Kasumi-1 (cell line): ENCODE measurements at places on chromosomes 12 and 14.
A peak's percentile ranks its signal among the peaks of the same experiment; 100 is the strongest.

- DNase-seq: no peak
These were observed 272.0 kb downstream of the AKAP6 start for GRCh38 chr14:32601069-32601468.

GRCh38 chr12:31337952-31338351 lies 12.0 kb upstream of the SINHCAF start:
- no peak for DNase-seq

- no peak for DNase-seq
These were observed 97.1 kb downstream of the PRIMA1 start for GRCh38 chr14:93691042-93691780.

- DNase-seq: peak; percentile 85
These were observed 17.7 kb downstream of the RIN3 start for GRCh38 chr14:92531106-92531873.

DNA sequence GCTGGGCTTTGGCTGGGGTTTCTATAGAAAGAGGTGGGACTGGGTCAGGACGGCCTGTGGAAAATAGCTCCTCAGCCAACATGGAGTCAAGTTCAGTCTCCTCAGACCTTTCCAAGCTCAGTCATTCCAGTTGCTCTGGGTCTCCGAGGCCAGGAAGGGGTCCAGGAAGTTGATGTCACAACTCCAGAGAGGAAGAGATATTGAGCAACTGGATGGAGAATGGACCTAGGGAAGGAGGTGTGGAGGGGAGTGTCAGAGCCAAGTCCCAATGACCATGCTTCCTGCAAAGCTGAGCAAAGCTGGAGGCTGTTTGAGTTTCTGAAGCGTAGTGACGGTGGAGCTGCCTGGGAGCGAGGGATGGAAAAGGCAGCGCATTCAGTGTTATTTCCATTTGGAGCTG lies 86.1 kb downstream of the SLC24A4 start:
- DNase-seq: no peak

DNA sequence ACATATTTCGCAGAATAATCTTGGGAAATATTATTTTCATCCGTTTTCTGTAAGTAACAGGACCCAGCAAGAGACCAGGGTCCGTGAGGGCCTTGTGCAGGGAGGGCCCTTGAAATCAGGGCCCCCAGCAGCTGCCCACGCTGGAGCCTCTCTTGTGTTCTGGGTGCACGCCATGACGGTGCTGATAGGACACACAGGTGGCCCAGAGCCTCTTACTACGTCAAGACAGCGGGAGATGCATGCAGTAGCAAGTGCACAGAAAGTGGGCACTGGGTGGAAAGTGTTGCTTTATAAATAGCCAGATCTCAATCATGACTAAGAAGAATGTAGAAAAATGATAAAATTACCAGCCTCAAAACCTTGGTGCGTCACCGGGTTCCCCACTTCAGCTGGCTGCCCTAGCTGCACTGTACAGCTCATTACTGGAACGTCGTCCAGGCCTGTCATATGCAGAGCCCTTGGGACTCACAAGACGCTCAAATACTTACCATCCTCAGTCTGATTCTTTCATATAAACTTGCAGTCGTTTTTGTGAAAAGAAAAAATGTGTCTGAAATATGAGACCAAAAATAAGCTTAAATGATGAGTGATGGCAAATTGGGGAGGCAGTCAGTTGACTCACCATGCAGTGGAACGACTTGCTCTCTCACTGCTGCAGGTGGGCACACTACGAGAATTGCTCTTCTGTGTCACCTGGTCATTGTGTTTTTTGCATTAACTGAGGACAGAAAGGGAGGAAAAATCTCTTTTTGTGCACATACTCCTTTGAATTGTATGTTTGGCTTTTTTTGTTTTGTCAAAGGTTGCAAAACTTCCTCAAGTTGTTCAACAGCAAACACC lies 68.2 kb downstream of the DDX51 start:
- no peak for DNase-seq

- DNase-seq: no peak
These were observed 2.7 kb upstream of the ASPG start for GRCh38 chr14:104082807-104083206.

- no peak for DNase-seq
These were observed 28.5 kb downstream of the TMCC3 start for GRCh38 chr12:94621662-94622359.

DNA sequence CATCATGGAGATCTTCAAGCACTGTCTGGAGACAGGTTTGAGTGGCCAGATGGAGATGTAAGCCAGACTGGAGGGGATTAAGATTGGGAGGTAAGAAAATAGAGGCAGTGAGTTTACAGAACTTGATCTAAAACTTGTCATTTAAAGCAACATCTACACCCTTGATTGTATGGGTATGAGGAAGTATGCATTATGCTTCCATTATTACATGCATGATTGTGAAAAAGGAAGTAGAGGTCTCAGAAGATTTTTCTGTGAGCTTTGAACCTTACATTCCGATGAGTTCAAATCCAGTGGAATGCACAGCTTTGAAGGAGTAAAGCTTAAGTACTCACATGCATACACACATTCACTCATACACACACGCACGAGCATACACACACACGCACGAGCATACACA lies 550.8 kb downstream of the MED13L start:
- DNase-seq: no peak

DNA sequence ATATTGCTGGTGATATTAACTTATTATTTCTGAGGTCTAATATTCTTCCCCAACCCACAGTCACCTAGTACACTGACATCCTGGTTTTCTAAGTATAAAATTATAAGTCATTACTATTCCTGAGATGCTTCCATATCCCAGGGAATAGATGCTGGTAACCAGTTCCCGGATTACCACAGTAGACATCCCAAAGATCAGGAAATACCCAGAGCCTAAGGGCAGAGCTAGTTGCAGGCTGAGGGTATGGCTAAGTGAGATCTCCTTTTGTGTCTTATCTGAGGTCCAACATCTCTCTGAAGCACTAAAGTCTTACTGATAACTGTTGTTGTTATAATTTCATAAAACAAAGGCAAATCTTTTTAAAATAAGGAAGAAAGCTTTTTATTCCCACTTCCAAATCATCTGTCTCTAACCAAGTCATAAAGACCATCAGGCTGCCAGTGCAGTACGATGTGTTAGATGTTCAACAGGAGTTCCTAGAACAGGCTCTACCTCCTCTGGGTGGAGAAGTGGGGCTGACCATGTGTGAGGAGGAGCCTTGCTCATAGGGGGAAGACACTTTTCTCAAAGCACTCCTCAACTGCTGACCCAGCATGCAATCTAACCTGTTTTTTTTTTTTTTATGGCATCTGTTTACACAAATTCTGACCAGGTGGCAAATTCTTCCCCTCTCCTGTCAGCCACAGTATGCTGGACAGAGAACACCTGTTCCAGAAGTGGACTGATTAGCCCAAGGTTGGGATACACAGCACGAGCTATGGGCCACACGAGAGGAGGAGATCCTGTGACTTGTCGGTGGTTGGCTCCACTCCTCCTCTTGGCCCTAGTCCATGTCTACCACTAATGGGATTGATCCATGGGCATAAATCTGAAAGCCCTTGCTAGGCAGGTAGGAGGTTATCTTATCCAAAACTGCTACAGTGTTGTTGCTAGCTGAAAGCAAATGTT lies 16.1 kb upstream of the GRIP1 start:
- no peak for DNase-seq
